Spinal cord (tissue), 10 donors: ENCODE measurements at places on chromosomes 5 and 9. TPM values are rescaled to one million over a fixed set of nuclear protein-coding genes. Genes with fewer than 3 reads are reported as not detected.

GRCh38 chr9:120542701-120543490 is 37.1 kb downstream of the CDK5RAP2 start:
- DNase-seq = no peak
- H3K4me1 ChIP-seq = peaks cover 5% of the 10 kb centered on the region
- H3K36me3 ChIP-seq = peaks cover 30% of the 10 kb centered on the region
- H3K27ac ChIP-seq = no peak overlapping the region
- H3K4me3 ChIP-seq = no peak overlapping the region

- no peaks in the 10 kb centered on the region for H3K27me3 ChIP-seq
- DNase-seq = no peak
- H3K4me3 ChIP-seq = no peak overlapping the region
- H3K36me3 ChIP-seq = no peaks in the 10 kb centered on the region
- H3K27ac ChIP-seq = no peak overlapping the region
- H3K4me1 ChIP-seq = peaks cover 12% of the 10 kb centered on the region
Measured at GRCh38 chr9:93464395-93464794, 11.0 kb upstream of the FAM120AOS start.

GRCh38 chr5:133247881-133248624 is 196.2 kb downstream of the HSPA4 start:
- no peaks in the 10 kb centered on the region for H3K36me3 ChIP-seq
- no peak for DNase-seq
- H3K4me1 ChIP-seq = peaks cover 13% of the 10 kb centered on the region
- H3K27ac ChIP-seq = no peak overlapping the region
- no peak overlapping the region for H3K4me3 ChIP-seq

- no peak overlapping the region for H3K27ac ChIP-seq
- no peak for DNase-seq
- no peaks in the 10 kb centered on the region for H3K4me1 ChIP-seq
- no peak overlapping the region for H3K4me3 ChIP-seq
- no peaks in the 10 kb centered on the region for H3K27me3 ChIP-seq
- no peaks in the 10 kb centered on the region for H3K36me3 ChIP-seq
Measured at GRCh38 chr5:31131381-31131891, 62.0 kb upstream of the CDH6 start.

- H3K4me1 ChIP-seq = no peaks in the 10 kb centered on the region
- no peak overlapping the region for H3K27ac ChIP-seq
- no peak for DNase-seq
- H3K27me3 ChIP-seq = no peaks in the 10 kb centered on the region
- H3K4me3 ChIP-seq = no peak overlapping the region
Measured at GRCh38 chr5:95913663-95914062, 48.0 kb downstream of the ELL2 start.

DNA sequence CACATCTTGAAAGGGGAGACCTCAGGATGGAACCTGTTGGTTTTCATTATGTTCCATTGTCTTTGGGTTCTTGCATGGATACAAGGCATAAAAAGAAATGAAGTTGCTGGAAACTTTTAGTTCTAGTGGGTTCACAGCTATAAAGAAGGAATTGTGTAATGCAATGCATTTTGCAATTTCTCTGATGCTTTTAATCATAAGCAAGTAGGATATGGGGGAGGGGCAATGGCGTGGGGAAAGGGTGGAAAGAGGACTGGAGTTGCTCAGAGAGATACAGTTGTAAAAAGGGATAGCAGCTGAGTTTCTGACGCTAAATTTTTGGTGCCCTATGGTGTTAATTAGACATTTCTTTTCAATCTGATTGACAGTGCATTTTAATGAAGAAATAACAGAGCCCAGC is 88.6 kb upstream of the FANCC start:
- no peaks in the 10 kb centered on the region for H3K36me3 ChIP-seq
- no peak overlapping the region for H3K27ac ChIP-seq
- no peak for DNase-seq
- H3K27me3 ChIP-seq = no peaks in the 10 kb centered on the region

C6 gene
- total RNA-seq = 1.2 TPM

- DNase-seq = no peak
- H3K4me1 ChIP-seq = peaks cover 9% of the 10 kb centered on the region
- no peak overlapping the region for H3K27ac ChIP-seq
- no peak overlapping the region for H3K4me3 ChIP-seq
- H3K27me3 ChIP-seq = no peaks in the 10 kb centered on the region
Measured at GRCh38 chr9:109171926-109172325, 4.9 kb upstream of the FRRS1L start.

BSPRY gene
- 0.79 TPM for total RNA-seq

GRCh38 chr5:162852134-162852533 is 585.3 kb upstream of the CCNG1 start:
- H3K4me1 ChIP-seq = no peaks in the 10 kb centered on the region
- no peak overlapping the region for H3K27ac ChIP-seq
- H3K27me3 ChIP-seq = no peaks in the 10 kb centered on the region
- H3K36me3 ChIP-seq = no peaks in the 10 kb centered on the region

GRCh38 chr9:69079186-69079585 is 43.6 kb downstream of the FXN start:
- DNase-seq = no peak
- no peaks in the 10 kb centered on the region for H3K27me3 ChIP-seq
- no peaks in the 10 kb centered on the region for H3K36me3 ChIP-seq
- no peaks in the 10 kb centered on the region for H3K4me1 ChIP-seq

P4HA2 gene
- 44.1 TPM for total RNA-seq

DNA sequence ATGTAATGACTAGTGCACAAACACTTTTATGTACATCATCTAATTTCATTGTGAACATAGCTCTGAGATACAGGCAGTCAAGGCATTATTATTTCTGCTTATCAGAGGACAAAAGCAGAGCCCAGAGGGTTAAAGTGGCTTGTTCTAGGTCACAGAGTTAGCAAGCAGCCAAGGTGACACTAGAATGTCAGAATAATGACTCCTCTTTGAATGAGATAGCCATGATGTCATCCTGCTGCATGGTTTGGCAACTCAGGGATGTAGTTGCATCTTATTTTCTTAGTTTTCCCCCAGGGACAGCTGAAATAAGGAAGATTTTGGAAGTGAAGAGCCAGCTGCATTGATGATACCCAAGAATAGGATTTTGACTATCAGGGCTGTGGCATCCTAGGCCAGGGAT is 54.4 kb downstream of the KCNV2 start:
- DNase-seq = no peak
- no peak overlapping the region for H3K27ac ChIP-seq
- H3K4me1 ChIP-seq = no peaks in the 10 kb centered on the region
- no peak overlapping the region for H3K4me3 ChIP-seq

- peaks cover 3% of the 10 kb centered on the region for H3K4me1 ChIP-seq
- DNase-seq = no peak
- no peaks in the 10 kb centered on the region for H3K27me3 ChIP-seq
- no peaks in the 10 kb centered on the region for H3K36me3 ChIP-seq
Measured at GRCh38 chr5:110376281-110376951, 350.1 kb downstream of the TMEM232 start.

SPATA31C1 gene
- total RNA-seq = 0.17 TPM

- H3K27me3 ChIP-seq = no peaks in the 10 kb centered on the region
- DNase-seq = peak; percentile 33
- peak overlapping the region; percentile 6 for H3K4me3 ChIP-seq
- no peaks in the 10 kb centered on the region for H3K4me1 ChIP-seq
Measured at GRCh38 chr5:90680921-90681563, 122.4 kb downstream of the ADGRV1 start.

GRCh38 chr5:175640106-175640775 is 17.6 kb upstream of the HRH2 start:
- no peaks in the 10 kb centered on the region for H3K36me3 ChIP-seq
- no peaks in the 10 kb centered on the region for H3K27me3 ChIP-seq
- no peak for DNase-seq
- H3K27ac ChIP-seq = no peak overlapping the region
- peaks cover 8% of the 10 kb centered on the region for H3K4me1 ChIP-seq

DNA sequence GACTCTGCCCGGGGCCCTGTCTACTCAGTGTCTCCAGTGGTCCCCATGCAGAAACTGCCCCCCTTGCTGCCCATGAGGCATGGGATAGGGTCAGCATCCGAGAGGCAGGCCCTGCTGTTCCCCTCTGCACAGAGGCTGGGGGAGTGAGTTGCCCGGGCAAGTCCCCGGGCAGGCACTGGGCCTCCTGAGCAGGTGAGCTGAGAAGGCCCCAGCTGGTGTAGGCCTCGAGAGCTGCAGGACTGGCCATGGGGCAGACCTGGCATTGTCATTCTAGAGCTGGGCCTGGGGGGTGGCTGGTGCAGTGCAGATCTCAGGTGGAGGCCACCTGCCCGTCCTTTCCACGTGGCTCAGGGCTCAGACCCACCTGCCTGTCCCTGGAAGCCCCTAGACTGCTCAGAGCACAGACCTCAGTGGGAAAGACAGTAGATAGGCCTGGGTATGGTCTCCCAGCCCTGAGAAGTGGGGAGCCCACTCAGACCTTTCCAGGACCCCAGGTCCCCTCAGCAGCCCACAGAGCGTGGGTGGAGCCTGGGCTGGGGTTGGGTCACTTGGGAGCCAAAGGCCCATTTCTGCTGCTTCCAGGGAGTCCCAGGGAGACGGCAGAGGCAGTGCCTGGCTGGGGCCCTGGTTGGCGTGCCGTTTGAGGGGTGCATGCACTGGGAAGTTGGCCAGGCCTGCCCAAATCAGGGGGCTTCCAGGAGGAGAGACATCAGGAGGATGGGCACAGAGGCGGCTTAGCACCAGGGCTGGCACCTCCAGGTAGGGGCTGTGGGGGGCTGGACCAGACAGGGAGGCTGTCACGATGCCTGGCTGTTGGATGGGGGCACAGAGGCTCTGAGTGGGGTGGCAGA is 4.8 kb upstream of the NOTCH1 start:
- H3K27me3 ChIP-seq = no peaks in the 10 kb centered on the region
- DNase-seq = no peak
- H3K27ac ChIP-seq = no peak overlapping the region
- H3K4me3 ChIP-seq = no peak overlapping the region

DNA sequence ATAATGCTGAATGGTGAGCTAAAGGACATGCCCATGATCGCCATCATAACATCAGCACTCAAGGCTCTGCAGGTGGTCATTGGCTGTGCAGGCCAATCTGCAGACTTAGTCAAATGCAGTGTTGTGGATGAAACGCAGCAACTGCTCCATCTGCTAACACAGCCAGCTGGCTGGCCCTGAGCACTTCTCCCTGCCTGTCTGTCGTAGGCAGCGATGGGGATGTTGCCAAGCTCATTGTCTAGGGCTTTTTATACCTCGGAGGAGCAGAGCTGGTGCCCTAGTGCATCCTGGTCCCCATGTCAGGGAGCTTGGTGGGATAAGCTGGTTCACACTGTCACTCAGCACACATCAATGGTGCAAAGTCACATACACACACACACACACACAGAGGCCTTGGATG is 189.4 kb downstream of the TENT4A start:
- DNase-seq = peak; percentile 71
- H3K27ac ChIP-seq = no peak overlapping the region
- H3K36me3 ChIP-seq = no peaks in the 10 kb centered on the region
- no peaks in the 10 kb centered on the region for H3K27me3 ChIP-seq

DNA sequence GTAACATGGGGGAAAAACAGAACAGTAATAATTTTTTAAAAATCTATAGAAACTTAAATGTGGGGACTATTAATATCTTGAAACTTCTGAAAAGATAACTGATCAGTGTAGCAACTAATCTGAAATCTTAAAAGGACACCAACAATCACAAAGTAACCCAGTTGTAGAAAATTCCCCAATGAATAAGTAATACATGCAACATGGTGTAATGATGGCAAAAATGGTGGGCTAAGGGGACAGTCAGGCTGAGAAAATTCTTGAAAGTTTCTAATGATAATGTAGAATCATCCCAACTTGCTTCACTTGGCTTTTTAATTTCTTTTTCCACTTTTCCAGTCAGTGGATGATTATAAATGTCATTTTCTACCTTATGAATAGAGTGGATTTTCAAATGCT is 5.4 kb downstream of the NFIL3 start:
- H3K4me3 ChIP-seq = no peak overlapping the region
- H3K27ac ChIP-seq = no peak overlapping the region
- no peaks in the 10 kb centered on the region for H3K36me3 ChIP-seq
- H3K4me1 ChIP-seq = peaks cover 8% of the 10 kb centered on the region

GRCh38 chr5:8418049-8418426 is 549.1 kb downstream of the MTRR start:
- H3K4me1 ChIP-seq = no peaks in the 10 kb centered on the region
- H3K27me3 ChIP-seq = no peaks in the 10 kb centered on the region

DNA sequence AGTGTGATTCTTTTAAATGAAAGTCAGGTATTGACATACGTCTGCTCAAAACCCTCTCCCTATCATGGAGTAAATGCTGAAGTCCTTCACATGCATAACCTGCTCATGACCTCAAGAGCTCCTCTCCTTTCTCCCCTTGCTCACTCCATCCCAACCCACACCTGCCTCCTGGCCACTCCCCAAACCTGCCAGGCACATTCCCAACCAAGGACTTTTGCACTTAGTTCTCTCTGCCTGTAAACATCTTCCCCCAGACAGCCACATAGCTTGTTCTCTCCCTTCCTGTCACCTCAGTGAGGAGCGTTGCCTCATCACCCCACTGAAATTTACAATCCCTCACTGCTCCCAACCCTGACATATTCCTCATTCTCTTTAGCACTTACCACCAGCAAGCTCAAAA is 8.7 kb downstream of the SETD9 start:
- H3K27ac ChIP-seq = no peak overlapping the region
- no peaks in the 10 kb centered on the region for H3K27me3 ChIP-seq
- H3K36me3 ChIP-seq = peaks cover 6% of the 10 kb centered on the region

DNA sequence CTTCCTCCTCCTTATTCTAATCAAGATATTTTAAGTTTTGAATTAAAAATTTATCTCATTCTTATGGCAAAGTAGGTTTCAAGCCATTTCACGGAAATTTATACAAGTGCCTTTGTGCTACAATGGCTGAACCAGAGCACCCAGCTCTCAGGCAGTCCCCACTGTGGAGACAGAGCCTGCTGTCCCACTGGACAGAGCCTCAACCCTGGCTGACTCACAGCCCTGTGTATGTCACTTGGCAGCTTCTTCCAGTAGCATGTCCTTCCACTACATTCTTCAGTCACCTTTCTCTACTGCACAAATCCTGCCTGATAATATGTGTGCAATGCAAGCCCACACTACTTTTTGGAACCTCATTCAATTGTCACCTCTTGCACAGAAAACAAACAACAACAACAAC is 253.1 kb downstream of the PDE4D start:
- DNase-seq = no peak
- no peak overlapping the region for H3K27ac ChIP-seq
- H3K27me3 ChIP-seq = no peaks in the 10 kb centered on the region
- H3K4me1 ChIP-seq = no peaks in the 10 kb centered on the region
- no peaks in the 10 kb centered on the region for H3K36me3 ChIP-seq

DNA sequence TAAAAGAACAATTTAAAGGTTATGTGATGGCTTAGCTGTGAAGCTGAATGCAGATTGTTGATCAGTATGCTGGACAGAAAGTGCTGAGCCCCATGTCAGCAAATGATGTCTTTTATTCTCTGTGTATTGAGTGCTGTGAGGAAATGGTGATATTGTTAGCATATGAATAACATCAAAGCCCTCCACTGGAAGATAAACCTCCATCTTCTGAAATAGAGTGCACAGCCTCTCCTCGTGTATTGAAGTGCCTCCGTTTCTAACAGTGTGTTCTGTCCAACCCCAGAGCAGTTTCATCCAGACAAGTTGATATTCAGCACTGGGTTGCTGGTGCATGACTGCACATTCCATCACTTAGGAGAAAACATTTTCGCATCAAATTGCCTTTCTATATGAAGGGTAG is 242.9 kb downstream of the CSNK1G3 start:
- no peak overlapping the region for H3K4me3 ChIP-seq
- H3K36me3 ChIP-seq = no peaks in the 10 kb centered on the region
- no peaks in the 10 kb centered on the region for H3K27me3 ChIP-seq
- peak; percentile 79 for DNase-seq
- no peaks in the 10 kb centered on the region for H3K4me1 ChIP-seq

GRCh38 chr5:108060340-108060739 is 321.6 kb downstream of the FBXL17 start:
- no peak overlapping the region for H3K4me3 ChIP-seq
- H3K27me3 ChIP-seq = no peaks in the 10 kb centered on the region
- H3K36me3 ChIP-seq = no peaks in the 10 kb centered on the region
- no peak overlapping the region for H3K27ac ChIP-seq
- H3K4me1 ChIP-seq = no peaks in the 10 kb centered on the region
